Pancreas (tissue), 10 donors: ENCODE measurements at places on chromosomes 2 and 18. TPM values are rescaled to one million over a fixed set of nuclear protein-coding genes. Genes with fewer than 3 reads are reported as not detected.

DNA sequence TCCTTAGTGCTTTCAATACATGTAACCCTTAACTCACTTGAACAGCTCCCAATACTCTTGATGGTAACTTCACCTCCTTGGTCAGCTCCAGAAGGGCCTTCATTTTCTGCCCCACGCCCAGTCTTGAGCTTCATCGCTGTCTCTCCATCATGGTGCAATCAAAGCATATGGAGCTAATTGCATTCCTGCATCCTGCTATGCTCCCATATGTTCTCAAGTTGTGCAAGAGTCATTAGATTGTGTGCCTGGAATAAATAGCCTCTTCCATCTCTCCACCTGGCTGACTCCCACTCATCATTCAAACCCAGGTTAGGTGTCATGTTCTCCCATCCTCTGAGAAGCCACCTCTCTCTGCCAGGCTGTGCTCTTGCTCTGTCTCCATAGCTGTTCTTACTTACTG, 364.5 kb upstream of the RGPD4 start:
- H3K4me3 ChIP-seq: no peak overlapping the region
- H3K36me3 ChIP-seq: no peaks in the 10 kb centered on the region
- no peaks in the 10 kb centered on the region for H3K27me3 ChIP-seq
- no peaks in the 10 kb centered on the region for H3K4me1 ChIP-seq
- no peak overlapping the region for H3K27ac ChIP-seq

Gene HOXD13
- not detected for total RNA-seq

DNA sequence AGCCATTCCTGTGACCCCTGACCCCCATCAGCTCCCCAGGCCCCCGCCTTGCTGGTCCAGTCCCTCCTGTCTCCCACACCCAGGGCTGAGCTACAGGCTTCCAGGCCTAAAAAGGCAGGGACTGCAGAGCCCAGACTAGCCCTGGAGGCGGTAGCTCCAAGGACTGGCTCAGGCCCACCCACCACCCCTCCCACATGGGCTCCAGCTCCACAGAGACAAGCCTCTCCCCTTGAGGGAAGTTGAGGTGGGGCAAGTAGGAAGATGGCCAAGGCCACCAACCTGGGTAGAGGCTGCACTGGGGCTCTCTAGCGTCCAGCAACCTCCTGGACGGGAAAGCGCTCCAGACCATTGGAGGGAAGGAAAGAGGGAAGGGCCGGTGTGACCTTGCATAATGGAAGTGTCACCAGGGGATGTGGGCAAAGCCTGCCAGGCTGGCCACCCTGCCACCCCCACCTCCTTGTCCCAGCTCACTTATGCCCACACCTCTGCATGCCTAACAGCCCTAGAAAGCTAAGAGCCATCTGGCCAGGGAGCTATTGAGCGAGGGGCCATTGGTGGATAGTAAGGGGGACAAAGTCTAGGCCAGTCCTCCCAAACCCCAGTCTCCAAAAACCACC, 63.1 kb downstream of the TNS1 start:
- no peak overlapping the region for H3K27ac ChIP-seq
- peak overlapping the region; percentile 44 for H3K4me3 ChIP-seq
- no peaks in the 10 kb centered on the region for H3K36me3 ChIP-seq
- peaks cover 35% of the 10 kb centered on the region for H3K4me1 ChIP-seq
- no peaks in the 10 kb centered on the region for H3K27me3 ChIP-seq
- no peak for DNase-seq

Gene ALPG
- total RNA-seq: not detected

DNA sequence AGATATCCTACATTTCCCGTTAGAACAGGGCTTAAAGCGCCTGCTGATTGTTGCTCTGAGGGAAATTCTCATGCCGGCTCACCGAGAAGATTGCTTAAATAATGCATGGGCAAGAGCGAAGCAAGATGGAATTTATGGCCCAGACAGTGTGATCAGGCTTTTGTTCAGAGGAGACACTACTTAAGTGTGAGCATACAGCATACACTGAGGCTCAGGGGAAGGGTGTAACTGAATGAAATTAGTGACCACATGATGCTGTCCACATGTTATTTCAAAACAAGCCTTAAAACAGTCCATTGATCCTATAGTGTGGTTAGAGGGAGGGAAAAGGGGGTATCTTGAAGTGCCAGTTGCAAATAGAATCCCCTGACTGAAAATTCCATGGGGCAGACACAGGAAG, 125.5 kb downstream of the RAPGEF4 start:
- H3K27me3 ChIP-seq: no peaks in the 10 kb centered on the region
- no peak overlapping the region for H3K27ac ChIP-seq
- H3K4me1 ChIP-seq: peaks cover 14% of the 10 kb centered on the region
- H3K4me3 ChIP-seq: no peak overlapping the region
- DNase-seq: no peak

DNA sequence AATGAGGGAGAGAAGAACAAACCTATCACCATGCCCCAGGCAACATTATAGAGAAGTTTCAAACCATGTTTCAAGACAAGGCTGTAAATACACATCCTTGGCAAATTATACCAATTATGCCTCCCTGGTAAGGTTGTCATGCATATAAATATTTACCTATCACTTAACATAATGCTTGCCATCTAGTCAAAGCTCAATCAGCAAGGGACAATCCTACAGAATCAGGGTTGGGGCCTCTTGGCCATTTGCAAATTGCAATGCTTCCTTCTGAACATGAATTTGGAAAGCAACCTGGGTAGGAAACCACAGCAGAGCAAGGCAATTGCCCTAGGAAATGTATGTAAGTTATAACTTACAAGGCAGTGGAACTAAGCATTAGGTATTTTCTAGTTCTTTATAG, 907.2 kb upstream of the CDH2 start:
- H3K4me1 ChIP-seq: no peaks in the 10 kb centered on the region
- H3K27ac ChIP-seq: no peak overlapping the region
- no peak overlapping the region for H3K4me3 ChIP-seq
- H3K36me3 ChIP-seq: no peaks in the 10 kb centered on the region
- H3K27me3 ChIP-seq: no peaks in the 10 kb centered on the region

Gene ANKRD36
- 10.5 TPM for total RNA-seq

Gene GRHL1
- total RNA-seq: 5.3 TPM

DNA sequence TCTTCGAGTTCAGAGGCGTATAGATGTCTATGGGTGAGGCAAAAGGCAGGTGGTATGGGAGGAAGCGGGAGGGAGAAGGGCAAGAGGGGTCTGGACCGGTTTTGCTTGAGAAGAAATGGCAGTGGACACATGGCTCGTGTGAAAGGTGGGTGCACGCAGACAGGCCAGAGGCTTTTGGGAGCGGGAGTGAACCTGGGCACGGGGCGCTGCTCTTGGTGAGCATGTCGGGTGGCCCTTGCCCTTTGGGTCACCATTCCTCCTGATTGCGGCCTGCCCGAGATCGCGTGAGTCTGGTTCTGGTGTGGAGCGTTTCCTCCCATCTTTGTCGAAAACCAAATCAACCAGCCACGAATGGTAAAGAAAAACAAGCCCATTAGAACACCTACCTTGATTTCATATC, 12.6 kb downstream of the LDLRAD4 start:
- H3K27ac ChIP-seq: no peak overlapping the region
- no peaks in the 10 kb centered on the region for H3K27me3 ChIP-seq
- no peaks in the 10 kb centered on the region for H3K4me1 ChIP-seq
- no peaks in the 10 kb centered on the region for H3K36me3 ChIP-seq
- DNase-seq: no peak
- H3K4me3 ChIP-seq: no peak overlapping the region

- no peak overlapping the region for H3K27ac ChIP-seq
- no peak for DNase-seq
- H3K4me1 ChIP-seq: no peaks in the 10 kb centered on the region
- H3K36me3 ChIP-seq: no peaks in the 10 kb centered on the region
- H3K27me3 ChIP-seq: no peaks in the 10 kb centered on the region
These were observed 93.5 kb downstream of the ZNF516 start for GRCh38 chr18:76401498-76401897.

- H3K27ac ChIP-seq: no peak overlapping the region
- DNase-seq: no peak
- H3K27me3 ChIP-seq: no peaks in the 10 kb centered on the region
- H3K4me3 ChIP-seq: no peak overlapping the region
- peaks cover 3% of the 10 kb centered on the region for H3K36me3 ChIP-seq
These were observed 46.7 kb downstream of the KIDINS220 start for GRCh38 chr2:8790739-8791162.

GRCh38 chr2:31222071-31222470, 4.8 kb upstream of the CAPN14 start:
- no peak overlapping the region for H3K27ac ChIP-seq
- no peaks in the 10 kb centered on the region for H3K36me3 ChIP-seq
- no peaks in the 10 kb centered on the region for H3K4me1 ChIP-seq
- no peaks in the 10 kb centered on the region for H3K27me3 ChIP-seq
- DNase-seq: no peak

DNA sequence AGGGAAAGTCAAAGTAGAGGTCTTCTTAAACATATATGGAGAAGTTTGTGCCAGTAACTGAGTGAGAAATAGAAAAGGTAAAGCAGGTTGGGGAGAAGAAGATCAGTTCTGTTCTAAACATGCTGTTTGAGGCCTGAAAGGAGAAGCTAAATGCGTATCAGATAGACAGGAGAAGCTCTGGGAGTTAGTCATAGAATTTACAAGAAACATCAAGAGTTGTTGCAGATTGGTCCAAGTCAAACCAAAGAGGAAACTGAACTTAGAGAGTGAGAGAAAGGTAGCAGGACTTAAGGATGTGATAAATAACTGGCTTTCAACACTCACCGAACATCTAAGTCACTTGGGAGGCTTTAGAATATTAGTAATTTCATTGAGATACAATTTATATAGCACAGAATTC, 29.2 kb upstream of the CERS6 start:
- DNase-seq: no peak
- no peak overlapping the region for H3K4me3 ChIP-seq
- no peak overlapping the region for H3K27ac ChIP-seq

GRCh38 chr2:63792530-63792929, 49.2 kb upstream of the UGP2 start:
- DNase-seq: no peak
- H3K4me1 ChIP-seq: no peaks in the 10 kb centered on the region
- H3K36me3 ChIP-seq: no peaks in the 10 kb centered on the region
- no peaks in the 10 kb centered on the region for H3K27me3 ChIP-seq
- no peak overlapping the region for H3K4me3 ChIP-seq

DNA sequence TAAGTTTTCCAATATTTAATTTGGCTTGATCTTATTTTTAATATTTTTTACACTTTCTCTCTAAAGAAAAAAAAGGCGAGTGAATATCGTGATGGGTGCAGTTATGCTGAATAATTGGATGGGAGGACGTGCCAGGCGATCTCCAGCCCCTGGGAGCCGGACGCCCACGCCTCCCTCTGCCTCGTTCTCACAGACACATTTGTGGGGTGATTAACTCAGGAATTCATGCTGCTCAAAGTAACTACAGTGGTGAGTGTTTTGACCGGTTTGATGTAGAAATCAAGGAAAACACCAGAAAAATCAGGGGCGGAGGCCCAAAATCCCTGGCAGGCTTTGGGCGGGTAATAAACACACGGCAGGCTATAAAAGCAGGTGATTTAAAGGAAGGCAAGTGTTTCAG, 736.8 kb upstream of the SALL3 start:
- no peaks in the 10 kb centered on the region for H3K36me3 ChIP-seq
- no peak for DNase-seq
- no peak overlapping the region for H3K4me3 ChIP-seq
- H3K27ac ChIP-seq: no peak overlapping the region
- H3K27me3 ChIP-seq: no peaks in the 10 kb centered on the region
- H3K4me1 ChIP-seq: no peaks in the 10 kb centered on the region

DNA sequence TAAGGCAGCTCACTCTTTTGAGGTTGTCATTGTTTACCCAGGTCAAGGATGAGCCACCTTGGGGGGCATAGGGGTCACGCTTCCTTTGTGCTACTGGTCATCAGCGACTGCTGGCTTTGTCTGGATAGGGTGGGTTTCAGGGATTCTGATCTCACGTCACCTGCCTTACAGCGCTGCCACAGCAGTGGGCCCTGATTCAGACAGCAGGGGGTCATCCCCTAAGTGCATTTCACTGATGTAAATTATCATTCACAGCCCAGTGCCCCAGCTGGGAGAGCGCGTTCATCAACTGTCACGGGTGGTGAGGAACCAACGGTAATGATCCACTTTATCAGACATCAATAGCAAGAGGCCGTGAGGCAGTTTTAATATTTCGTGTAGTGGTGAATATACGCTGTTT, 291.2 kb downstream of the NEDD4L start:
- no peaks in the 10 kb centered on the region for H3K27me3 ChIP-seq
- peaks cover 18% of the 10 kb centered on the region for H3K36me3 ChIP-seq
- no peak overlapping the region for H3K27ac ChIP-seq
- DNase-seq: no peak
- H3K4me3 ChIP-seq: no peak overlapping the region

DNA sequence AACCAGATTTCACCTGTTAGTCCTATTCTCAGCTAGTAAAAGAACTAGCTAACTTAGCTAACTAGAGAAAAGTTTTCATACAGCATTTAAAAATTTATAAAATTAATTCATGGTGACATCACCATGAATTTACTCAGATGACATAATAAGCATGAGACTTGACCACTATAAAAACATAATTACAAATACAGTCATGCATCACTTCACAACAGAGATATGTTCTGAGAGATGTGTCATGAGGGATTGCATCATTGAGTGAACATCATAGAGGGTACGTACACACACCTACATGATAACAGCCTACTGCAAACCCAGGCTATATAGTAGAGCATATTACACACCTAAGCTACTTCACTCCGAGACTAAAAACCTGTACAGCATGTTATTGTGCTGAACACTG, 481.3 kb upstream of the CHAC2 start:
- H3K36me3 ChIP-seq: no peaks in the 10 kb centered on the region
- DNase-seq: no peak
- no peak overlapping the region for H3K4me3 ChIP-seq
- peaks cover 4% of the 10 kb centered on the region for H3K4me1 ChIP-seq
- H3K27me3 ChIP-seq: no peaks in the 10 kb centered on the region

- H3K4me1 ChIP-seq: no peaks in the 10 kb centered on the region
- no peaks in the 10 kb centered on the region for H3K27me3 ChIP-seq
- H3K36me3 ChIP-seq: no peaks in the 10 kb centered on the region
- no peak overlapping the region for H3K27ac ChIP-seq
These were observed 20.3 kb downstream of the RMC1 start for GRCh38 chr18:23523429-23524212.

DNA sequence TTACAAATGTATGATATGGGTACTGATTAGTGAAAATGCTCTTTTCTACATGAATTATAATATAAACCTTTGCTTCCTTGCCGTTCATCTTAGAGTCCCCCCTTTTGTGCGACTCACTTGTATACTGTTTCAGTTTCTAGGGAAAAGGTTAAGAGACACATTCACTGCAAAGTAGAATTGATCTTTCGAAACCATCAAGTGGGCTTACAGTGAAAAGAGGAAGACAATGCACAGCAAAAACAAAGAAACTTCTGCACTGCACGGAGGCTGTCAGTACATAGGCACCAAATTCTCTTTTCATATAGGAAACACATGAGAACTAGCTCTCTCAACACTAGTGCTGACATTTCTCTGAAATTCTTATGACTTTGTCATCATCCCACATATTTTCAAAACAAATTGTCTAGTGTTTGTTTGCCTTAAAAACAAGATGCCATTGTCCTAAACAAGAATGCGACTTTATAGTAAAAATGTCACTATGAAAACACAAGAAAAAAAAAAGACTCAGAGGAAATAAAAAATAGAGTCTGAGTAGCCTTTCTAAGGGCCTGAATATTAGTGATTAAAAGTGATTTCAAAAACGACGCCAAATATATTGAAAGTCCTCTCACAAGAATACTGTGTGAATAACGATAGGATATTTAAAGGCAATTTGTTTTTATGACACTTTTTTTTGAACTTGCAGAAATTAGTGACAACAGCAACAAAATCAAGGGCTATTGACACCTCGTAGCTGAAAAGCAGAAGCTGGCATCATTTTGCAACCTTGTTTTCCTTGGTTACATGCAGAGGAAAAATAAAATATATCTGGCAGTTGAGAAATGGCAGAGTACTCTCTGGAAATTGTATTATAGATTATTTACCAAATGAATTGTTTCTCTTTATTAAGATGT, 827.0 kb downstream of the BCL11A start:
- no peaks in the 10 kb centered on the region for H3K27me3 ChIP-seq
- no peaks in the 10 kb centered on the region for H3K36me3 ChIP-seq
- H3K4me1 ChIP-seq: no peaks in the 10 kb centered on the region
- H3K27ac ChIP-seq: no peak overlapping the region

Gene NCKAP5
- total RNA-seq: 1.3 TPM
